ENCODE measurements at places on chromosomes 4 and X.

GRCh38 chrX:16119353-16120220 lies 3.8 kb upstream of the GRPR start:
- no peak for DNase-seq

DNA sequence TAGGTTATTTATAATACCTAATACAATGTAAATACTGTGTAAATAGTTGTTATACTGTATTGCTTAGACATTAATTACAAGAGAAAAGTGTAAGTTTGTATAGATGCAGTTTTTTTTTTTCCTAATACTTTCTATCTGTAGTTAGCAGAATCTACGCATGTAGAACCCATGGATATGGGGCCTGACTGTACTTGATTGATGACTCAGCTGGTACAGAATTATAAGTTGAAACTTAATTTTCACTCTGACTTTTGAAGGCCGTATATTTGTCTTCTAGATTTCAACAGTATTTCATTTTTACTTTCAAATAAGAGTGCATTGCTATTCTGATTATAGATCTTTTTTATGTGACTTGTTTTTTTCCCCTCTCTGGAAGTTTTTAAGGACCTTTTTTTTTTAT lies 30.8 kb upstream of the NDUFC1 start:
- no peak for DNase-seq

GRCh38 chrX:115067812-115068211 lies 50.4 kb upstream of the IL13RA2 start:
- no peak for DNase-seq

GRCh38 chrX:84108584-84108983 lies 79.4 kb downstream of the RPS6KA6 start:
- DNase-seq: no peak

- DNase-seq: no peak
Measured at GRCh38 chr4:162506253-162506652, 342.5 kb upstream of the FSTL5 start.

DNA sequence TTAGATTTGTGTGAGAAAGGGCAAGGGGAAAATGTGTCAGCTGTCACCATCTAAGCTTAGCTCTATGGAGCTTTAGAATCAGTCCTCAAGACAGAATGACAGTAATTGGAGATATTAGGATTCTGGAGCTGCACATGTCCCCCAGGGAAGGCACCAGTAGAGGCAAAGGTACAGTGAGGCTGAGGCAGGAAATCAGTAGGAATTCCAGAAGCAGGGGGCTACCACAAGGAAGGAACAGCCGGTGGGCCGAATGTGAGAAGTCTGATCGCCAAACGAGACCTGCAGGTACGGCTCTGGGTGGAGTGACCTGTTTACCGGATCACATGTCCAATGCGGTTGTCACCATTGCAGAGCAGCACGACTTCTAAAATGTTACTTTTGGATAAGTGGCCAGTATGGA lies 52.6 kb downstream of the RNF150 start:
- no peak for DNase-seq

- DNase-seq: no peak
Measured at GRCh38 chr4:83197555-83198235, 83.2 kb upstream of the PLAC8 start.

DNA sequence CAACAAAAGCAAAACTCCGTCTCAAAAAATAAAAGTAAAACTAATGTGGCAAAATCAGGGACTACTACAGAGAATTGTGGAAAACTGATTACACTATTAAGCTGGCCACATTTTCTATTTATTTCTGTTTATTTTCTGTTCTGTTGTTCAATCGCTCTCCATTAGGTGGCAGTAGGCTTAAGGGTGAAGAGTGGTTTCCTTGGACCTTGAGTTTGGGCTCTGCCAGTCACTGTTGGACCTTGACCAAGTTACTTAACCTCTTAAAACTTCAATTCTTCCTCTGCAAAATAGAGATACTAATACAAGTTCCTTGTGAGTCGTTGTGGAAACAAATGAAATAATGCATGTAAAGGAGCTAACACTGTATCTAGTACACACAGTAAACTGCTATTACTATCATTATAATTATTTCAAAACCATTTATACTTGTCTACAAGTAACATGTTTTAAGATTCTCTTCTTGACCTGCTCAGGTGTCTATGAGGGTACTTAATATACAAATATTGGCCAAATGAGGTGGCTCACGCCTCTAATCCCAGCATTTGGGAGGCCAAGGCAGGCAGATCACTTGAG lies 15.2 kb downstream of the HSD17B11 start:
- DNase-seq: no peak

GRCh38 chr4:135694066-135694465 lies 1492.5 kb upstream of the PABPC4L start:
- no peak for DNase-seq

- DNase-seq: no peak
Measured at GRCh38 chrX:107454302-107454701, 4.8 kb downstream of the FRMPD3 start.

DNA sequence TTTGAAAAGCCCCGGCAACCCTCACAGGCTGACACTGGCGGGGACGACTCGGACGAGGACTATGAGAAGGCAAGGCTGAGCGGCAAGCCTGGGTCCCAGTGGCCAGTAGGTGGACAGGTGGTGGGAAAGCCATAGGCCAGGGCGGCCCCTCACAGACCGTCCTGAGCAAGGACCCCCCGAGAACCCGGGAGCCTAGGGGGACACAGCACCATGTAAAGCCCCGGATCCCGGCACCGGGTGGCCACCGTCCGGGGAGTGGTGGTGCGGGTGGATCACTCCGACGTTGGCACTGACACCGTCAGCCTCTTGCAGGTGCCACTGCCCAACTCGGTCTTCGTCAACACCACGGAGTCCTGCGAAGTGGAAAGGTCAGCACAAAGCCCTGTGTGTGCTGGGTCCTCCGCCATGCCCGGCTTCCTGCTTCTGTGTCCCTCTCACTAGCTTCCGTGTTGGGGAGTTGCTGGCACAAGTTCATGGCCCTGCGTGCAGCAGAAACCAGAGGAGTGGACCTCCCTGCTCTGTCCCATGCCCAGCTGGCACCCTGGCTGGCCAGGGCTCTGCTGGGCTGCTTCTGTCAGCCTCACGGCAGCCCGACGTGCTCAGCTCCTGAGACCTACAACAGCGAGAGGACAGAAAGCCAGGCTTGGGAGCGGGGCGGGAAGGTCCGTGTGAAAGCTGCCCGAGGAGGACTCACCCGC lies 11.9 kb upstream of the ADD1 start:
- no peak for DNase-seq

DNA sequence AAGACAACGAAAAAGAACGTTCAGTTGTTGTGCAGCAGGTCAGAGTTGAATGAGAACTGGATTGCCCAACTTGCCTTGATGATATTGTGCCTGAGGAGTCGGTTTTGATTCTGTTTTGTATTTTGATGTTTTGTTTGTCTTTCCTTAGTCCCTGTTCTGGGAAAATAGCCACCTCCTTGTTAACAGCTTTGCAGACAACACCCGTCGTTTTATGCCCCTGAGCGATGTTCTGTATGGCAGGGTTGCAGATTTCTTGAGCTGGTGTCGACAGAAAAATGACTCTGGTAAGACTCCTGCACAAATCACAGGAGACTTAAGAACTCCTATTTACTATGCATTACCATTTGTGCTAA lies 4.5 kb downstream of the BST1 start:
- DNase-seq: no peak

- DNase-seq: no peak
Measured at GRCh38 chr4:174496631-174497432, 25.5 kb downstream of the HPGD start.
